Large intestine (tissue), 12 donors: ENCODE measurements at places on chromosomes 2 and 18. TPM values are rescaled to one million over a fixed set of nuclear protein-coding genes. Genes with fewer than 3 reads are reported as not detected.

LCT gene
- 79.1 TPM for polyA plus RNA-seq

ANKRD30BL gene
- 0.09 TPM for polyA plus RNA-seq

UGT1A5 gene
- polyA plus RNA-seq: 0.15 TPM

TTC32 gene
- polyA plus RNA-seq: 24.0 TPM

SERPINB11 gene
- not detected for polyA plus RNA-seq

ANKRD53 gene
- 2.3 TPM for polyA plus RNA-seq

IWS1 gene
- 53.1 TPM for polyA plus RNA-seq

NEU2 gene
- not detected for polyA plus RNA-seq

CPSF3 gene
- 32.2 TPM for polyA plus RNA-seq

TTC31 gene
- polyA plus RNA-seq: 51.4 TPM

RSAD2 gene
- 3.7 TPM for polyA plus RNA-seq

ARHGAP28 gene
- polyA plus RNA-seq: 13.7 TPM

ACADL gene
- polyA plus RNA-seq: 1.3 TPM

CHPF gene
- 81.8 TPM for polyA plus RNA-seq

MDH1B gene
- polyA plus RNA-seq: 0.69 TPM

HOXD10 gene
- 0.18 TPM for polyA plus RNA-seq

SH3RF3 gene
- polyA plus RNA-seq: 3.0 TPM

PRKAG3 gene
- 0.07 TPM for polyA plus RNA-seq

CCDC74B gene
- polyA plus RNA-seq: 3.1 TPM

CCDC148 gene
- polyA plus RNA-seq: 0.61 TPM

SERPINB2 gene
- polyA plus RNA-seq: 0.15 TPM

KYNU gene
- 3.1 TPM for polyA plus RNA-seq

UGT1A3 gene
- 0.16 TPM for polyA plus RNA-seq

UGT1A6 gene
- polyA plus RNA-seq: 0.06 TPM

CYTIP gene
- polyA plus RNA-seq: 20.4 TPM

MC5R gene
- 0.66 TPM for polyA plus RNA-seq

CHST9 gene
- polyA plus RNA-seq: 11.1 TPM

SLC9A4 gene
- 0.04 TPM for polyA plus RNA-seq

L3MBTL4 gene
- 4.0 TPM for polyA plus RNA-seq
